ENCODE measurements at places on chromosomes 7 and 10.

DNA sequence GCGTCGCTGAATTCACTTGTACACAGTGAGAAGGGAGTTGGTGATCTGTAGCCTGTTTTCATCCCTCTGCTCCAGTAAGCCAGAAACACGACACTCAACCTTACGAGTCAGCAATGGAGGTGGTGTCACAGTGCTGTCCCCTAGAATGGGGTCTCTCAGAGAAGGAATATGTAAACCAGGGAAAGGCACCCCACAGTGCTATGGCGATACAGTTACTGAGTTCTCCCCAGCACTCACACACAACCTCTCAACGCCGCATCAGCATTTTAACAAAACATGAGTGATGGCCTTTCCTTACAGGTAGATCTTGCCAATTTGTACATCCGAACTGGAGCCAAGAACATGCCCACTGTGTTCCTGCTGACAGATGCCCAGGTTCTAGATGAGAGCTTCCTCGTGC is 196.3 kb downstream of the CDCA7L start:
- no peak for DNase-seq

- DNase-seq, result no peak
Measured at GRCh38 chr10:128530301-128530700, 404.1 kb upstream of the MKI67 start.

GRCh38 chr7:84058311-84059076 is 136.1 kb downstream of the SEMA3A start:
- no peak for DNase-seq

- DNase-seq, result no peak
Measured at GRCh38 chr10:33698033-33698432, 363.6 kb upstream of the NRP1 start.

GRCh38 chr10:106941297-106942034 is 223.0 kb downstream of the SORCS1 start:
- DNase-seq, result no peak

DNA sequence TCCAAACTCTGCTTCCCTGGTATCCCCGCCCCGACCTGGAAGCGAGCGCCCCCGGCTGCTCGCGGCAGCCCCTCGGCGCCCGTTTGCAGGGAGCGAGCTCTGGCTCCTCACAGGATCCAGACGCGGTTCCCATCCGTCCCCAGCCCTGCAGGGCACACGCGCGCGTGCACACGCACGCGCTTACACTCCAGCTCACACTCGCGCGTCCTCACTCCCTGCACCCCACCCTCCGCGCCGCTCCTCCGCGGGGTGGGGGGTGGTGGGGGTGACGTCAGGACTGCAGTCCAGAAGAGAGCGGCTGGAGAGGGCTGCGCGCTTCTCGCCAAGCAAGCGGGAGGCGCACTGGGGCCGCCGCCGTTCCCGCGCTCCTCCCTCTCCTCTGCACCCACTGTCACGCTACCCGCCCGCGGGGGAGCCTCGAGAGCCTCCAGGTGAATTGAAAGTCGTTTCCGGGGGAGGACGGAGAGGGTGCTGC is 255.6 kb downstream of the OTUD1 start:
- no peak for DNase-seq

DNA sequence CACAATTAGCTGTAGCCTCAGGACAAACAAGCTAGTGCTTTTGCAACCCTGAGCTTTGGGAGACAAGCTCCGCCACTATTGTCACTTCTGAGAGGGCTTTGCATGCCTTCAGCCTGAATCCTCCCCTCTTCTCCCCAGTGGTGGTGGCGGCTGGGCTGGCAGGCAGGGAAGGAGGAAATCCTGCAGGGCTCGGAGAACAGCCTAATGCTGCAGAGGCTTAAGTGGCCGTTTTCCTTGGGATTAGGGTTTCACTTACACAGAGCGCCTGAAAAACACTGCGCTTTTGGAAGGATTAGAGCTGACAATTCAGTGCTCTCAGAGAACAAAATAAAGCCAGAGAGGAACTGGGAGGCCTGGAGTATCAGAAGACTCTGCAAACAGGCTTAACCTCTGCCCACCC is 71.3 kb downstream of the PAX2 start:
- DNase-seq, result no peak

GRCh38 chr7:116018731-116019130 is 11.8 kb downstream of the TFEC start:
- no peak for DNase-seq

DNA sequence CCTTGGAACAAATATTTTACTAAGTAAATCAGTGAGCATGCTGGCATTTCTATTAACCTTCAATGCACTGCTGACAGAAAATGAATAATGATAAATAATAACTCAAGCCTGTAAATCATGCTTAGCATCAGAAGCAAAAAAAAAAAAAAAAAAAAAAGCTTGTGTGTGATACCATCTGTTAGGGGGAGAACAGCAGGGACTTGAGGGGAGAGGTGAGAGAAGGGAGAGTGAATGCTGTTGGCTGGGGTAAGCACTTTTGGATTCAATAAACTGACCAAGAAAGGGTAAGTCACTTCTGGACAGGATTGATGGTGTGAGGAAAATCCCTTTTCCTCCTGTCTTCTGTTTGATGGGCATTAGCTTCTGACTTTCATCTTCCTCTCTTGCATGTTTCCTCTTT is 996.4 kb downstream of the KCNMA1 start:
- no peak for DNase-seq

DNA sequence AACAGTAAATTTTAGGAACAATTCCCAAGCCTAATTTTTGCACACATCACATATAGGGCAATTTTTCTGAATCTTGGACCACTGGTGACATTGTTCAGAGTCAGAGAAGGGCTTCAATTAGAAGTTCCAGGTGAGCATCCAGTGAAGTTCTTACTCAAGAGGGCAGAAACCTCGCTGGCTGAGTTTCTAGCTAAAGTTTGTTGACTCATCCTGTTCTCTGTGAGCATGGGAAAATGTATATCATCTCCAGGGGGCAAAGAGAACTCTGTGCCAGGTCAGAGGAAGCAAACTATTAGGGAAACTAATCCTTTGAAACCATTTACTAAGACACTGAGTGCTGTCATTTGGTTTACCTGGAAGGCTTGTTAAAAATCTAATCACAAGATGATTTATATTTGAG is 695.6 kb upstream of the IGFBP3 start:
- DNase-seq, result no peak

- no peak for DNase-seq
Measured at GRCh38 chr7:28858206-28858605, 99.9 kb downstream of the TRIL start.

GRCh38 chr7:48420206-48420605 is 248.9 kb downstream of the ABCA13 start:
- no peak for DNase-seq

- DNase-seq, result no peak
Measured at GRCh38 chr10:73828161-73828560, 16.8 kb upstream of the NDST2 start.

GRCh38 chr10:18793951-18794350 is 134.7 kb downstream of the ARL5B start:
- DNase-seq, result no peak

DNA sequence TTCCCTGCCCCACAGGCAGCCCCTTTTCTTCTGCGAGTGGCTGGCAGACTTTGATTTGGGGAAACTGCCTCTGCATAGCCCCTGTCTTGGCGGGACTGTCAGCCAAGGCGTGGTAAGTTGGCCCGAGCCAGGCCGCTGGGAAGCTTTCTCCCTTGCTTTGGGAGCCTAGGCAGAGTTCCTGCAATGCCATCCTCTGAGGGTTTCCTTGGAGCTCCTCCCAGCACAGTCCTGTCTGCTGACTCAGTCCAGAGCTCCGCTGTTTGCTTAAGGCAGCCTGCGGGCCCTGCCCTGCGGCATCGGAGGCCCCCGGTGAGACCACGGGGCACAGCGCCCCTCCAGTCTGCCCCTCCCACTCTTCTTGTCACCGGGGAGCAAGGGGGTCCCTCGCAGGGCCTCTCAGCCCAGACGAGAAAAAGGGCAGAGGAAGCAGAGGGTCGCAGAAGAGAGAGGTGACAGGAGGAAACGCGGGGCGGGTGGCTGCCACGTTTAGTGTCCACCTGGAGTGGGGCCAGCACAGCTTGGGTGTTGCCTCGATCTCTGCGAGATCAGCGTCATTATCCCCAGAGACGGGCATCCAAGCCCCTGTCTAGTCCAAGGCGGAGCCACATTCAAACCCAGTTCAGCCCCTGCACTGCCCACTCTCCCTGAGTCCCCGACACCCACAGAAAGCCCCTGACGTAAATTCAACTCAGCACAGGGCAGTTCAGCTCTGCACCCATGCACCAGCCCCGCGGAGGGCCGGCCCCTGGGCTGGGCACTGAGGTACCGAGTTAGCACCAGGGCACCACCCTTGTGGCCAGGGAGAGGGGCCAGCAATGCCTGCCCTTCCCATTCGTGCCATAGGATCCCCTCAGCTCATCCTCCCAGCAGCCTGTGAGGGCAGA is 59.0 kb upstream of the CHST15 start:
- DNase-seq, result no peak

DNA sequence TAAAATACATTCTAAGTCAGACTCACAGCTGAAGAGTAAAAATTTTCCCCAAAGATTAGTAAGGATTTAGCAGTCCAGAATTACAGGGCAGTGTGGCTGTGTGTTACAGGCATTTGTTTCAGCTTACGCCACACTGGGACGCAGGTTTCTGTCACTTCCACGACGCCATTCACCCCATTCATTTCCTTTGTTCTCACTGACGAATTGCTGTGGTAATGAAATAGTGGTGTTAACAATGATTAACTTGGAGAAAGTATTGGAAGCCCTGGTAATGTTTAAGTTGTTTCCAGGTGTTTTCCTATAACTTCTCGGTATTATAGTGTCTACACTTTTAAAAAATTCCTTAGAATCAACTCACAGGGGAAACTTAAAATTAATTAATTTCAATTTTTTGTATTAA is 370.9 kb downstream of the SH2D4B start:
- DNase-seq, result no peak

DNA sequence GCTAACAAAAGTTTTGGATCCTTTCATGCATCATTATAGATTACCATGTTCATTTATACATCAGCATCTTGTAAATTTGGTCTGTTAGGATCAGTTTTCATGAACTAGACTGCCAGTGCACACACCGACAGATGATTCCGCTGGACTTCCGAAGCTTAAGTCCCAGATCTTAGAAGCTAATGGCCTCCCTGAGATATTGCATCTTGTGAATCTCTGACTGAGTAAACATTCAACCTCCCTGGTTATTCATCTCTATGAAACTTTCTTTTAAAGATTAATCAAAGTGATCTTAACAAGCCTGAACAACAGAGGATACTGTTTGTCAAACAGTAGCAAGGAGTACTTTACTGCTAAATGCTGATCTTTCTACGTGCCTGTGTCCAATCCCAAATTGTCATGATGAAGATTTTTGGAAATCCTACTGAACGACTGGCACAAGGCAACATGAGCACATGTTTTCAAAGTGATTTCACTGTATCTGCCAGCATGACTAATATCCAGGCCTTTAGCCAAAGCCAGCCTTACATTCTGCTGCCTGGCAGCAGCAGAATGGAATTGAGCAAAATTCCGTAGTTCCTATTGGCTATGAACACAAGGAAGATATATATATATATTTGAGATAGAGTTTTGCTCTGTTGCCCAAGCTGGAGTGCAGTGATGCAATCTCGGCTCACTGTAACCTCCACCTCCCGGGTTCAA is 91.3 kb upstream of the ANK3 start:
- DNase-seq, result no peak

- no peak for DNase-seq
Measured at GRCh38 chr7:128103498-128104107, 72.4 kb upstream of the LRRC4 start.

DNA sequence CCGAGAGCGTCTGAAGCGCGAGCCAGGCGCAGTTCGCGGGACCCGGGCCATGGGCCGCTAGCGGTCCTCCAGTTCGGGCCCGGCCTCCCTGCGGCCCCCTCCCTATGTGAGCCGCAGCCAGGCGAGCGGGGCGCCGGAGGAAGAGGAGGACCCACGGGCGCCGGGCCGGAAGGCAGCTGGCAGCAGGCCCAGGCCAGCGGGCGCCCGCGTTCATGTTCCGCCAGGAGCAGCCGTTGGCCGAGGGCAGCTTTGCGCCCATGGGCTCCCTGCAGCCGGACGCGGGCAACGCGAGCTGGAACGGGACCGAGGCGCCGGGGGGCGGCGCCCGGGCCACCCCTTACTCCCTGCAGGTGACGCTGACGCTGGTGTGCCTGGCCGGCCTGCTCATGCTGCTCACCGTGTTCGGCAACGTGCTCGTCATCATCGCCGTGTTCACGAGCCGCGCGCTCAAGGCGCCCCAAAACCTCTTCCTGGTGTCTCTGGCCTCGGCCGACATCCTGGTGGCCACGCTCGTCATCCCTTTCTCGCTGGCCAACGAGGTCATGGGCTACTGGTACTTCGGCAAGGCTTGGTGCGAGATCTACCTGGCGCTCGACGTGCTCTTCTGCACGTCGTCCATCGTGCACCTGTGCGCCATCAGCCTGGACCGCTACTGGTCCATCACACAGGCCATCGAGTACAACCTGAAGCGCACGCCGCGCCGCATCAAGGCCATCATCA is 1.1 kb downstream of the ADRA2A start:
- DNase-seq, result no peak

- no peak for DNase-seq
Measured at GRCh38 chr10:89602919-89603318, 42.1 kb downstream of the PANK1 start.

DNA sequence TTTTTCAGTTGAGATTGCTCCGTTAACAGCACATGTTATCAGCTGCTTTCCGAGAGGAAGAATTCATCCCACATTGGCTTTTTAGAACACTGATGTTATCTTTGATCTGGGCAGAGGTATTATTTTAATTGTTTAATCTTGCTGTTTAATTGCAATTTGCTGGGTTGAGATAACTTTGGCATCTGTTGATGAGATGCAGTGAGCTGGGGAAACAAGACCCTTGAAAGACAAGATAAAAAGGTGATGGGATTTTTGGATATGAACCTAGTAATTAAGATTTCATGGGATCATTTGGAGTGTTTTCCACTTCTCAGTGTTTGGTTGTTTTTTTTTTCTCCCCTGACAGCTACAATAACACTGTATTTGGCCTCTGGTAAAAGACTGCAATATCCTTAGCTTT is 4.5 kb downstream of the CELF2 start:
- DNase-seq, result no peak

DNA sequence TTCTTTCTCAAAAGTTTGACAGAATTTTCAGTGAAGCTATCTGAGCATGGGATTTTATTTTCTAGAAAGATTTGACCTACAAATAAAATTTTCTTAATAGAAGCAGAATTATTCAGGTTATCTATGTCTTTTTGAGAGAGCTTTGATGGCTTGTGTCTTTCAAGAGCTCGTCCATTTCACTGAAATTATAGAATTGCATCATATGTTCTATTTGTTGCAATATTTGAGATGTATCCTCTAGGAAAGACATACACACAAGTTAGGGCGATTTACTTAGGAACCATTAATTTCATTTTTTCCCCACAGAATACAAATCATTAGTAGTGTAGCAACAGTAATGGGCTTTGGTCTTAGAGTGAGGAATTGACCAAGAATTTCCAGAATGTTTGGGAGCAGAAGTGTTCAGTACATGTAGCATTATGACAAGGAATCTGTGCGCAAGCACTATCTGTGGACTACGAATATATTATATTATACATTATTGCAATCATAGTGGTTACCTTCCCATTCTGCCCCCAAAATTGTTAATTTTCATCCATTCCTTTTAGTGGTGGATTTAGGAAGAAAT is 12.8 kb upstream of the COL17A1 start:
- no peak for DNase-seq
